Stimulated activated CD4-positive, alpha-beta T cell treated with anti-CD3 and anti-CD28 coated beads, TNF-alpha, amount 100 ng/mL, for 1 hour (primary cell): ENCODE measurements at places on chromosomes 16 and 17.

DNA sequence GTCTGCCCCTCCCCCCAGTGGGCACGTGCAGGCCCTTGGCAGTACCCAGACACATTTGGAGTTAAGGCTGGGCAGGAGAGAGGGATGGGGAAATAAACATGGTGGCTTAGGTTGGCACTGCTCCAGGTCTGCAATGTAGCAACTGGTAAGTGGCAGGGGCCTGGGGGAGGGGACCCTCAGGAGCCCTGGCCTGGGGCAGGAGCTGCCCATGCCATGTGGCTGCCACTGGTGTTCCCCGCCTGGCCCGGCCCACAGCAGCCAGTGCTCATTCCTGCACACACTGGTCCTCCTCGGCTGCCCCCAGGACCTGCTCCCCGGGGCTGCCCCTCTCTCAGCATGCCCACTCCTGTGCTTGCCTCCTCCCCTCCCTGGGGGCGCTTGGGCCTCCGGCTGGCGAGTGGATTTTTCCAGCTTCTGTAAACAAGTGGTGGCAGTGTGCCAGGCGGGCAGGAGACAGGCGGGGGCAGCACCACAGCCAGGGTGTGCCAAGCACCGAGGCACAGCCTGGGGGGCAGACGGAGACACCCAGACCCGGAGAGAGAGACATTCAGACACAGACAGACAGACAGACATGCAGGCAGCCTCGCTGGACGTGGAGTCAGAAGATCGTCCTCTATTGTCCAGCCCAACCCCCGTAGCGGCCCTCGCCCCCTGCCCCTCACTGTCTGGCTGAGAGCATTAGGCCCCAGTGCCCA lies 9.4 kb downstream of the THRA start:
- no peak for DNase-seq

GRCh38 chr17:78839235-78839761 lies 1.3 kb downstream of the USP36 start:
- DNase-seq, result no peak

DNA sequence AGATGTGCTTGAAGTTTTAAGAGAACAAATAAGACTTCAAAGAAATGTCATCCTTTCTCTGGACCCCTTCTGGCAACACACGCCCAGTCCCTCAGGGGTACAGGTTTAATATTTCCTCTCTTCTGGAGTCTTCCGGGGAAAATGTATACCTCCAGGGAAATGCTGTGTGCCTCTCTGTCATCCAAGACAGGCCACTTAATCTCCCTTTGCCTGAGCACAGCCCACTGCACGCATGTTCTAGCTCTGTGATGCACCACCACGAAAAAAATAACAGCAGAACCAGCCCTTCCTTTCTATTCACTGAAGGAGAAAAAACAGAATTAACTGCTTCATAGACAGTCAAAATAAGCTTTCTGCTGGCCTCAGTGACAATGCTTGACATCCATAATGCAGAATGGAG lies 140.1 kb downstream of the RBFOX3 start:
- DNase-seq, result no peak

GRCh38 chr17:80755650-80756405 lies 211.2 kb downstream of the RPTOR start:
- no peak for DNase-seq

DNA sequence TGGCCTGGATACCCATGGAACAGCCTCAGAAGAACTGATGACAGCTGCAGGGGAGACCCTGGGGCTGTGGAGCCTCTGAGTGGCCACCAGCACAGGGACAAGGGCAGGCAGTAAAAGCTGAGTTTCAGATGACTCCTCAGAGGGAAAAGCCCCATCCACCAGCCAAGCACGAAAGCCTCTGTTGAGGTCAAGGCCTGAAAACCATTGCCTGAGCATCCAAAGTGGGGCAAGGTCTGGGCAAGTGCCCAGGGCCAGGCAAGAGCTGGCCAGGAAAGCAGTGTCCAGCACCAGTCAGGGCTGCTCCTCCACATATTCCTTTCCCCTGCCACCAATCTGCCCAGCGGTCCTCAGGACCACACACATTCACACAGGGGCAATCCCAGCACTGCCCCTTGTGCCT lies 16.4 kb downstream of the ATP6V0D1 start:
- no peak for DNase-seq

- no peak for DNase-seq
These were observed 2.4 kb upstream of the USP36 start for GRCh38 chr17:78842881-78843565.

DNA sequence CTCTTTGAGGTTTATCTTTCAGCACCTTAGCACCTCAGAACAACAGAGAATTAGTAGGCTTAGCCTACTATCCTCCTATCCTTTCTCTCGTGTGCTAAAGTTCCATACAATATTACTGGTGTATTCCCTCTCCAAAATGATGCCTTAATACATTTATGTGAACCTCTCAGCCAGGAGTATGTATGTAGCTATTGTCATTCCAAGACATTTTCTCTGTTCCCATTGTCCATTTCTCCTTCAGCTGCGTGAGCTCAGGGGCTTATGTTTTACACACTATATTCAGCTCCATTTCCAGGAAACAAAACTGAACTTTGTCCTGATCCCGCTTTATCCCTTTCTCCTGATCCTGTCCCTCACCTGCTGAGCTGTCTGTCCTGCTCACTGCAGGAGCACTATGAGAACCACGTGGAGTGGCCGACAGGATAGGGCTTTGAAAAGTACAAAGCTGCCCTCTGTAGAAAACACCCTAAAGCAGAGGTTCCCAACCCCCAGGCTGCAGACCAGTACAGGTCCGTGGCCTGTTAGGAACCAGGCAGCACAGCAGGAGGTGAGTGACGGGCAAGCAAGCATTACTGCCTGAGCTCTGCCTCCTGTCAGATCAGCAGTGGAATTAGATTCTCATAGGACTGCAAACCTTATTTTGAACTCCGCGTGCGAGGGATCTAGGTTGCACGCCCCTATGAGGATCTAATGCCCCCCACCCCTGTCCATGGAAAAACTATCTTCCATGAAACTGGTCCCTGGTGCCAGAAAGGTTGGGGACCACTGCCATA lies 55.7 kb downstream of the CENPV start:
- no peak for DNase-seq

GRCh38 chr17:18106211-18106610 lies 2.3 kb upstream of the MYO15A start:
- DNase-seq, result no peak

- no peak for DNase-seq
These were observed 240.6 kb downstream of the FOXL1 start for GRCh38 chr16:86818671-86819532.

DNA sequence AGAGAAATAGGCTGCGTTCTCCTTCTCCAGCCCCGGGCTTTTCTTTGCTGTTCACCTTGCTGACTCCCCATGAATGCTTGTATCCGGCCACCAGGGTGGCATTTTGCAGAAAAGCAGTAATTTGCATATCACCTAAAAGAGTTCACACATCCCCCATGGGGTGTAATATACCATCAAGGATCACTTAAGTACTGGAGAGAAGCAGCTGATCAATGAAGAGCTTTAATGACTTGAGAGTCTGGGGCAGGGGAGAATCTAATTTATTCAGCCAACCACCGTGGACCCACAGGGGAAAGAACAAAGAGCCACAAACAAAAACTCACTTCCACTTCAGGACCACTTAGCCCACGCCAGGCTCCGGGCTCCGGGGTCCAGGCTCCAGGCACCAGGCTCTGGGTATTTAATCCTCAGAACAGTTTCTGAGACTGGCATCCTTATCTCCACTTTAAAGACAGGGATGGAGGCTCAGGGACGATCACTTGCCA lies 33.9 kb upstream of the SEC14L1 start:
- no peak for DNase-seq

GRCh38 chr16:48542966-48543365 lies 67.0 kb downstream of the N4BP1 start:
- DNase-seq, result no peak

DNA sequence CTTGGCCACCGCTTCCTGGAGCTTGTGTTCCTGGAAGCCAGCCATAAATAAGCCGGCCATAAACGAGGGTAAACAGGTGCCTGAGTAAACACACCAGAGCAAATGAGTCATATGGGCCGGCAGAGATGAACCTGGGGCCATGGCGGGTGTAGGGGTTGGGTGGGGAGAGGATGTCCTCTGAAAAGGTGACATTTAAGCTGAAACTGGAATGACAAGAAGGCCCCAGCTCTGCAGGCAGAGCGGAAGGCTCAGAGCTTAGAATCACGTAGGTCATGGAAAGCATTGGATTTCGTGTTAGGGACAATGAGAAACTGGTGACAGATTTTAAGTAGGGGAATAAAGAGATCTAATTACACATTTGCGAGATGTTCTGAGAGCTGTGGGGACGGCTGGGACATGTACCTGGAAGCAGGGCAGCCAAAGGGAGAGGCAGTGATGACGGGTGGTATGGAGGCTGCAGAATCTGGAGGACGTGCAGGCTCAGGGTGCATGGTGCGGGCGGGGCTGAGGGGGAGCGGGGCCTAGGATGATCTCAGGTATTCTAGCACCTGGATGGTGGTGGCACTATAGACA lies 8.1 kb upstream of the DNASE1 start:
- DNase-seq, result no peak

DNA sequence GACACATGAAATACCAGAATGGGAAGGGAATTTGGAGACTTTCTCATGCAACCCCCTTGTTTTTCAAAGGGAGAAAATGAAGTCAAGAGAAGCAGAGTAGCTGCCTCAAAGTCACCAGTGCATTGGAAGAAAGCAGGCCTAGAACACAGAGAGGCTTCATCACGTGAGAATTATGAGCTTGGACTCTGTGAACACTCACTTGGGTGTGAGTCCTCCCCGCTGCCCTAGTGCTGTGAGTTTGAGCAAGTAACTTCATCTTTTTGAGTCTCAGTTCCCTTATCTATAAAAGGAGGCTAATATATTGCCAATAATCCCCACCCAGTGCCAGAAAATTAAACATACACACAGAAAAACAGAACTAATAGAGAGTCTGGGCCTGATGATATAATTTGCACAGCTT lies 315.8 kb downstream of the XYLT1 start:
- DNase-seq, result no peak

DNA sequence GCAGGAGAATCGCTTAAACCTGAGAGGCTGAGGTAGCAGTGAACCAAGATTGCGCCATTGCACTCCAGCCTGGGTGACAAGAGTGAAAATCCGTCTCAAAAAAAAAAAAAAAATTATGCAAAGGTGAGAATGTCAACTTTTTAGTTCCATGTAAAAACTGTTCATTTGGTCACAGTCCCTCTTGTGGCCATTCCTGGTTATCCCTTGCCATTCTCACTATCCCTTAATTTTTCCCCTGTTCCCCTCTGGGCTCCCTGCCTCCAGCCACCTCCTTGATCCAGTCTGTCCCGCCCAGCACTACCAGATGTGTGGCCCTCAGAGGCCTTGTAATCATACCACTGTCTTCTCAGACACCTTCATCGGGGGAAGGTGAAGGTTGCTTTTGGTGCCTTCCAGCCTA lies 23.4 kb downstream of the DCAF7 start:
- no peak for DNase-seq

DNA sequence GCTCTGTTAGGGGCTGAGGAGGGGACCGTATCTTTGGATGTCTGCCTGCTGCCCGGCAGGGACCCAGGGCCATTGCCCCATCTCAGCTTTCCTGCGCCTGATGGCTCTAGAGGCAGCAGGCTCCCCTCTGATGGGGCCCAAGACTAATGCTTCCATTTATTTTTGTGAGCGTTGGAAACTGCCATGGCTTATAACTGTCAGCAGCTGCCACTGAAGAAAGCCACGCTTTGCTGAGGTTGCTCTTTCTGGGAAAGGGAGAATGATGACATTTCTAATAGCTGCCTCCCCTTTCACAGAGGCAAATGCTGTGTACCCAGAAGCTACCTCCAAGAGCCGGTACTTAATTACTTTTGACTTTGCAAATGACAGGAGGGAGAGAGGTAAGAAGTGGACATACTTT lies 103.8 kb downstream of the HAPSTR1 start:
- no peak for DNase-seq

DNA sequence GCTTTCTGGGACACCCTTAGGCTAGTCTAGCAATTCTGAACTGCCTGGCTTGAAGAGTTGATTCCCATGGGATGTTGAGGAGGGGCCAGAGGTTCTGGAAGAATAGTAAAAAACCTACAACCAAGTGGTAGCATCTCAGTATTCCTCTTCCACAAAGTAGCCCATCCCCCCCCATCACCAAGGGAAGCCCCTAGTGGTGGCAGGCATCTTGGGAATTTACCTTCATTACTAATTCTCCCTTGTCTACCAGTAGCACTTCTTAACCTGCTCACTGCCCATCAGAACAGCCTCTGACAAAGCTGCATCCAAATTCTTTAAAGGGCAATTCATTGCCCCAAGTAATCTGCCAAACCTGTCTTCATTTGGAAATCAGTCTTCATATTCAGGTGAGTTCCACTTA lies 12.8 kb upstream of the RAB11FIP4 start:
- no peak for DNase-seq

- DNase-seq, result no peak
These were observed 71.5 kb downstream of the RGS9 start for GRCh38 chr17:65208717-65209116.

DNA sequence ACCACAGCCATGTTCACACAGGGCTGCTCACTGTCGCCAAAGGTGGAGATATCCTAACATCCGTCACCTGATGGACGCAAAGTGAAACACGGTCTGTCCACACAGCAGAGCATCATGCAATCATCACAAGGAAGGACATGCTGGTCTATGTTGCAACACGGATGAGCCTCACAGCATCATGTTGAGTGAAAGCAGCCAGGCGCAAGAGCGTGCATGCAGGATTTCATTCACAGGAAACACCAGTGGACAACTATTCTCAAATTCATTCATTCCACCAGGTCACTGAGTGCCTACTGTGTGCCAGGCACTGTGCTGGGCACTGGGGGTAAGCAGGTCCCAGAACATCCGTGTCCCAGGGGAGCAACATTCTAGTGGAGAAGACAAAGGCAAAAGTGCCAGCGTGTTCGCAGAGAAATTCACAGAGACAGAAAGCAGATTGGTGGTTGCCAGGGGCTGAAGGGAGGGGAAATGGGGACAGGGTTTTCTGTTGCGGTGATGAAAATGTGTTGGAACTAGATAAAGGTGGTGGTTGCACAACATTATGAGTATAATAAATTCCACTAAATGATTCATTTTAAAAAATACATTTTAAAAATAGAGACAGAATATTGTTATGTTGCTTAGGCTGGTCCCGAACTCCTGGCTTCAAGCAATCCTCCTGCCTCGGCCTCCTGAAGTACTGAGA lies 22.7 kb upstream of the KCNJ12 start:
- DNase-seq, result no peak

DNA sequence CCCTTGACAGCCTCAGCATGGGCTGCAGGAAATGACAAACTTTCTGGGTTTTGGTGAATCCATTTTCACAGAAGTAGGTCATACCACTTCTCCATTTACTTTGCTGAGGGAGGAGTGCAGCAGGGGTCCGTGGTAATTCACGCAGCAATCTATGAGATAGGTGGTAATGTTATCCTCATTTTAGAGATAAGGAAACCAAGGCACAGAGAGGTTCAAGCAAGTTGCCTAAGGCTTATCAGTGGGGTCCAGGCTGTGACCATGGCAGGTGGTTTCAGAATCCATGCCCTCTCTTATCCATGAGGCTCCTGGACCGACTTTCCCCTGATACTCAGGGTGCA lies 12.6 kb downstream of the TBX4 start:
- no peak for DNase-seq
